ENCODE measurements at places on chromosomes 12 and 14.

GRCh38 chr14:68362846-68363245 is 430.0 kb downstream of the ZFP36L1 start:
- DNase-seq: no peak

DNA sequence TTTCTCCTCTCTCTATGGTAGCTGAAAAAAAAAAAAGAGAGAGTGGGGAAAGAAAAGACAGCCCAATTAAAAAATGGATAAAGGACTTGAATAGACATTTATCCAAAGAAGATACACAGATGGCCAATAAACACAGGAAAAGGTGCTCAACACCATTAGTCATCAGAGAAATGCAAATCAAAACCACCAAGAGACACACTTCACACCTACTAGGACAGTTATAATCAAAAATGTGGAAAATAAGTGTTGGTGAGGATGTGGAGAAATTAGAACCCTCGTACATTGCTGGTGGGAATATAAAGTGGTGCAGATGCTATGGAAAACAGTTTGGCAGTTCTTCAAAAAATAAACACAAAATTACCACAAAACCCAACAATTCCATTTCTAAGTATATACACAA is 172.4 kb upstream of the GRIN2B start:
- DNase-seq: no peak

GRCh38 chr12:126784328-126784921 is 1482.5 kb upstream of the TMEM132C start:
- peak; percentile 4 for DNase-seq

DNA sequence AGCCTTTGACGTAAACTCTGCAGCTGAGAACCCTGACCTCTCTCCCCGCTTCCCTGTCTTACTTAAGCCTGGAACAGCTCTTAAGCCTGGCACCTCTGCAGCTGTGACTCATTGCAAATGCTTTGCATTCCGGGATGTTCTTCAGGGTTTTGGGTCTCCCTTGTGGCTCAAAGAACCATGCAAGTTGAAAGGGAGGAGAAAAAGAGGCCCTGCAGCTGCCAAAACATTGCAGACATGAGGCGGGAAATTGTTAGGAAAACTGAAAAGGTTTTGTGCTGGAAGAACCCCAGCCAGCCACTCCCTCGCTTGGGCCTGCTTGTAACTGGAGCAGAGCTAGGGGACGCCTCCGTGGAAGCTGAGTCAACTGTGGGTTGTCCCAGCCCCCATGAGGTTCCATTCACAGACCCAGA is 60.2 kb upstream of the FERMT2 start:
- peak; percentile 100 for DNase-seq

Data from EL (cell line).